Fibroblast of skin of left biceps (primary cell): ENCODE measurements at places on chromosomes 12 and 14.

DNA sequence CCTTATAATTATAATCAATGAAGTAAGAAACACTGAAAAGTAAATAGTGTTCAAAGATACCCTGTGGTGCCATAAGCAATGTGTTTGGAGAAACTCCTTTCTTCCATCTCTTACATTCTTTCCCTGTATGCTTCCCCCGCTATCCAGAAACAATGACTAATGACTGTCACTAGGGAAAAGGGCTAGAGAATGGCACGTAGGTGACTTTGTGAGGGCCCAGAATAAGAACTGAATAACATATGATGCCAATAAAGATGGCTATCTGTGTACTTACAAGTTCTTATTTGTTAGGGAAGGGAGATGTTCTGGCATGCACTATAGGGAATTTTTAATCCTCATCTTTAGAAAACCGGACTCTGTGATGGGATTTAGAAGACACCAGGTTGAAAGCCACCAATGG is 4.7 kb upstream of the KRT7 start:
- DNase-seq: no peak

DNA sequence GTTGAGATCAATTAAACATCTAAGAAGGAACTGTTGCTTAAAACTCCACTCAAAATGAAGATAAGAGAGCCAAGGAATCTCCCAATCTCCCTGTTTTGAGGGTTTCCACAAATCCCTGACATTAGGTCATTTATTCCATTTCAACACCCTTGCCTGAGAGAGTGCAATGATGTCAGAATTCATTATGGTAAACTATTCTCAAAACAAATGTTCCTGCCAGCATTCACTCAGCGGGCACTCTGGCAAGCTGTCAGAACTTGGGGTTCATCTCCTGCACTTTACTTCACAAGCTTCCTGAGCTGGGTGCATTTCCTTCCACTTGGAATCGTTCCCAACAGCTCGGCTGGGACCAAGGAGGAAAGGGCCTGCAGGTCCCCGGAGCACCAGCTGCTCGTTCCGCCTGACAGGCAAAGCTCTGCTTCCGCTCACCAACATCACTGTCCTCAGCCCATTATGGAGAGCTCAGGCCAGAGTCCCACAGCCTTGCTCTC is 117.8 kb downstream of the TTC7B start:
- peak; percentile 18 for DNase-seq

- DNase-seq: no peak
Measured at GRCh38 chr12:92505254-92506231, 197.2 kb upstream of the PLEKHG7 start.

DNA sequence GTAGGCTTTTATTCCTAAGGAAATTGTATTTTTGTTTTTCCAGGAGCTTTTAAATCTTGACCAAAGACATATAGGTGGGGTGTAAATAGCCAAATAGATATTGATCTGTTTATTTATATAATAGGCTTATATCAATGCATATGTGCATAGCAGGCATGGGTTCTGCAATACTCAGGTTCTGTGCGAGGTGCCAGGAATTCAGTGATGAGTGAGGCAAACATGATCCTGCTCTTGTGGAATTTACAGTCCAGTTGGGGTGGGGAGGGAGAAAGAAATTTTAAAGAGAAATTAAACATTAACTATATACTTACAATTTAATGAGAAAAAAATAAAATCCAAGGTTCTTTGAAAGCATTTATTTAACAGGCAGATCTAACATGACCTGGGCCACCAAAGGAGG is 160.3 kb upstream of the HIF1A start:
- no peak for DNase-seq

GRCh38 chr12:54412348-54412747 is 6.7 kb downstream of the ITGA5 start:
- no peak for DNase-seq

DNA sequence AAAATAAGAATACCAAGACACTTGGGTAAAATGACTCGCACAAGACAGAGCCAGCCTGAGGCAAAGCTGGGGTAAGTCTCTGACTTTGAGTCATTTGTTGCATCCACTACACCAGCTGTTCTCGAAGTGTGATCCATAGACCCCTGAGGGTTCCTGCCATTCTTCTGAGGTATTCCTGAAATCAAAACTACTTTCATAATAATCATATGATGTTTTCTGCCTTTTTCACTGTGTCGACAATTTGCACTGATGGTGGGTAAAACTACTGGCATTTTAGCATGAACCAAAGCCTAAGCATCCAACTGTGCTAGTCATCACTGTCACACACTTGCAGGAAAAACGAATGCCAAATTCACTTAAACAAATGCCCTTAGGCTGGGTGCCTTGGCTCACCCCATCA is 135.5 kb upstream of the FUT8 start:
- no peak for DNase-seq

DNA sequence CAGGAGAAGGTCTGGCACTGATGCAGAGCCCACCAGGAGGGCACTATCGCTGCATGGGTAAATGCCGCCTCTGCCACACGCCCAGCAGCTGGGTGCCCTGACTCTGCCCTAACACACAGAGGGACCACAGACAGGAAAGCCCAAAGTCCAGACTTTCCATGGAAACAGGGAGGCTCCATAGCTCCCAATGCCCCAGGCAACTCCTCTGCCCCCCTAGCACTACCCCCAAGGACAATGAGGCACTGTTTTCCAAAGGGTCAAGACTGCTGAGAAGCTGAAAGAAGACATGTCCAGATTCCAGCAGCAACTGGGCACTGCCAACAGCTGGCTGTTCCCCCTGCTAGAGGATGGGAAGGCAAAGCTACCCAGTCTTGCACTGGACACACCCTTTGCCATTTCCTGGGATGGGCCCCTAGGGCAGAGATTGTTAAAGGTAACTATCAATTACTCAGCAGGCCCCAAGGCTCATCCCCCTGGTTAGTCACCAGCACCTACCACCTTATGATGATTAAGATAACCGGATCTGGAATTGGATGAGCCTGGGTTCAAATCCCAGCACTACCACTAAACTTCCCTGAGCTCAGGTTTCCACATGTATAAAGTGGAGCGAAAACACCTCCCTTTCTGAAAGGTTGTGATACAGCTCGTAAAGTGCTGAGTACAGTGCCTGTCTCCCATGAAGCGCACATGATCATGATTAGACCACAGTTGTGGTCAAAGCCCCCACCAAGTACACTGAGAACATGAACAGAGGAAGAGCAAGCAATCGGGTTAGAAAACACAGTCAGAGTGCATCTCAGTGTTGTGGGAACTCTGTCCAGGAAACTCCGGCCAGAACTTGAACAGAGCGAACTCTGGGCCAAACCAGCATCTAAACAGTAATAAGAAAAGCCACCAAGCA is 3.3 kb downstream of the PXN start:
- DNase-seq: no peak

- no peak for DNase-seq
Measured at GRCh38 chr12:101767537-101767936, 28.3 kb upstream of the SYCP3 start.

GRCh38 chr14:89723930-89724627 is 230.5 kb downstream of the EFCAB11 start:
- DNase-seq: no peak

- no peak for DNase-seq
Measured at GRCh38 chr12:18782827-18783226, 44.9 kb downstream of the CAPZA3 start.

- DNase-seq: no peak
Measured at GRCh38 chr12:9776781-9777180, 16.1 kb upstream of the CD69 start.

DNA sequence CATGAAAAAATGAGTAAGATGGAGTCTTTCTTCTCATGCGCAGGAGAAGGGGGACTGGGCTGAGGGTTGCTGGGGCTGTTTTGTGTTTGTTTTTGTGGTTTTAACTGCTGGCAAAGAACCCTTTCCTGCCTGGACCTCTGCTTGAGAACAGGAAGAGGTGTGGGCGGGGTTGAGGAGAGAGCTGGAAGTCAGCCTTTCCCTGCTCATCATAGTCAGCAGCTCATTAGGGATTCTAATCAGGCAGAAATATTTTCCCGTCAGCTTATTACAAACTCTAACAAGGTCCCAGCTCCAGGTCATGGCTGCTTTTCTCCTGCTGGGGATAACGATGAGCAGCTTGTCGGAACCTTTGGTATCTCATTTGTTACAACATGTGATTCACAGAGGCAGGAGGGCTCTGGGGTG is 185.0 kb upstream of the NRXN3 start:
- DNase-seq: no peak

GRCh38 chr12:56315249-56315621 is 553 bp downstream of the CNPY2 start:
- DNase-seq: no peak

DNA sequence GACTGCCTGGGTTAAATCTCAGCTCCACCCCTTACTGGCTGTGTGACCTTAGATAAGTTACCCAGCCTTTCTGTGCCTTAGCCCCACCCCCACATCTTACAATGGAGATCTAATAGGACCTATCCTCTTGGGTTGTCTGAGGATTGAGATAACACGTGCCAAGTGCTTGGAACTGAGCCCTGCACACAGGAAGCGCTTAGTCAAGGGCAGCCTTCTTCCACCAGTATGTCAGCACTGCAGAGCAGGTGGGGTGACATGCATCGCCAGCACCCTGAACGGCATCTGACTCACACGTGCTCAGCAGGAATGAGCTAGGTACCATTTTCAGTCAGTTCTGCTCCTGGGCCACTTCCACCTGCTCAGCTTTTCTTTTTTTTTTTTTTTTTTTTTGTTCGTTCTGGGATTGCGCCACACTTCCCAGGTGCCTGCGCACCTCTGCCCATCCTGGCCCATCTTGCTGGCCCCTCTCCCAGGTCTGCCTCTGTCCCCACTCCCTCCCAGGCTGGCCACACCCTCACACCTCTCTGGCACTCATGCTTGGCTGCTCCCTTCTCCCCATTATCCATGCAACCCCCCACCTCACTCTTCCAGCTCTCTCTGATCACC is 19.6 kb downstream of the LGMN start:
- no peak for DNase-seq

DNA sequence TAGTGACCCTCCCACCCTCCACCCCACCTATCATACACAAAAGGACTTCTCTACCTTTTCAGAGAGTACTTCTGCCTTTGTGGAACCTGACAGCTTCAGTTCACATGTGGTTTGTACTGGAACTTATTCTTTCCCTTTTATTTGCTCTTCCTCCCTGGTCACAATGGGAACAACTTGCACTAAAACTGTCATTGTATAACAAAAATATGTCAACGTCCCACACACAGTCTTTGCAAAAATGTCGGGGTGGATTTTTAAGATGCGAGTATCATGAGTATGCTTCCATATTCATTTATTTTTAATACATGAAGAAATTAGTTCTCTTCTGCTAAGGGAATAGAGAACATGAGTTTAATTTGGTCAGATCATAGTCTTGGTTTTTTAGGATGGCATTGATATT is 45.6 kb upstream of the NELL2 start:
- no peak for DNase-seq

DNA sequence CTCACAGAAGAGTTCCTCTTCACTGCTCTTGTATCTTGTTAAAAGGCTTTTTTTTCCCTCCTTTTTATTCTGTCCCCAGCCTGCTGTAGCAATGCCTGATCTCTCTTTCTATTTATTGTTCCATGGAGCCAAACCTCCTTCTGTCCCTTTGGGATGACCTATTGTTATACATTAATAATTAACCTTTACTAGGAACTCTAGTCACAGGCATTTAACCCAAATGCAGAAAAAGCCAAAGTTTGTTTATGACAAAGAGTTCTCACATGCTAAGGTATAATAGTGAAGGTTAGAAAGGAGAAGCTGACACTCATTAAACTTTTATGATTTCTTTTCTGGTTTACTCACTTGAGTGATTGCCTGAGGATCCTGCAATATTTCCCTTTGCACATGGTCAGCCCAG is 535.8 kb downstream of the NRXN3 start:
- DNase-seq: no peak

GRCh38 chr12:18612971-18613370 is 124.8 kb downstream of the PLCZ1 start:
- DNase-seq: no peak

DNA sequence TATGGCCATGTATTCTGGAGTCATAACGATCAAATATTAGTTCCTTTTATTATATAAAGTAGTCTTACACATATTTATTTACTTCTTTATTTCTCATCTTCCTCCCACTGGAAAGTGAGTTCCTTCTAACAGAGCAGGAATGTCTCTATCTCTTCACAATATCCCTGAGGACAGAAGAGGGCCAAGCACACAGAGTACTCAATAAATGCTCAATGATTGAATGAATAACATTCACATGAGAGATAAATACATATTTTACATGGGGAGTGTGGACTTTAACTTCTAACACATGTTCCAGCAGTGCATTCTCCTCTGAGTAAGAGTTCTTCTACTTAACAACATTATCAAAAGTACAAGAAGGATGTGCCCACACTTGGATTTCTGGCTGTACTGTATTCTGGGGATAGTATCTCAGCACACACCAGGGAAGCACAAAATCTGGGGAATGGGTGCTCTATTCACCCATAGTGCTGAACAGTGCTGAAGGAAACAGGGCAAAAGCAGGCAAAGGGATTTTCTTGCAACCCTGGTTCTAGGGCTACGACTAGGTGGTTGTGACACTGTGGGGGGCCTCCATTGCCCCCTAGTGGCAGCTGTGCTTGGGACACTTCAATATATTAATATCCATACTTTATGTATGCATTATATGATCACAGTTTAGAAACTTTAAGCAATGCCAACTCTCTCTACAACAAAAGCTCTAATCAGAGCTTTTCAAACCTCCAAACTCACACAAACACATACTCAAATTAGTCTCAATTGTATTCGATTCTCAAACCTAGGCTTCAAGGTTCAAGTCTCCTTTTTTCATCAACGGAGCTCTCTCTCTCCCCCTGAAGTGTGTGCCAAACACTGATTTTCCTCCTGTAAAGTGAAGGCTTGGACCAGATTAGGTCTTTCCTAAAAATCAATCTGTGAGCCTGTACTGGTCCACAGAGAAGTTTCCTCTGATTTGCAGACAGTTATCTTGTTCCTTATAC is 115.5 kb downstream of the SLC2A13 start:
- peak; percentile 9 for DNase-seq

- no peak for DNase-seq
Measured at GRCh38 chr14:68713782-68714181, 79.1 kb downstream of the ZFP36L1 start.

DNA sequence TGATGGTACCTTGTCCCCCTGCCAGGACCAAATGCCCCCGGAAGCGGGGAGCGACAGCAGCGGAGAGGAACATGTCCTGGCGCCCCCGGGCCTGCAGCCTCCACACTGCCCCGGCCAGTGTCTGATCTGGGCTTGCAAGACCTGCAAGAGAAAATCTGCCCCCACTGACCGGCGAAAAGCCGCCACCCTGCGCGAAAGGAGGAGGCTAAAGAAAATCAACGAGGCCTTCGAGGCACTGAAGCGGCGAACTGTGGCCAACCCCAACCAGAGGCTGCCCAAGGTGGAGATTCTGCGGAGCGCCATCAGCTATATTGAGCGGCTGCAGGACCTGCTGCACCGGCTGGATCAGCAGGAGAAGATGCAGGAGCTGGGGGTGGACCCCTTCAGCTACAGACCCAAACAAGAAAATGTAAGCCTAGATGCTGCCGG is 410 bp downstream of the MYF6 start:
- no peak for DNase-seq

- no peak for DNase-seq
Measured at GRCh38 chr14:101066826-101067510, 163.4 kb upstream of the RTL1 start.

DNA sequence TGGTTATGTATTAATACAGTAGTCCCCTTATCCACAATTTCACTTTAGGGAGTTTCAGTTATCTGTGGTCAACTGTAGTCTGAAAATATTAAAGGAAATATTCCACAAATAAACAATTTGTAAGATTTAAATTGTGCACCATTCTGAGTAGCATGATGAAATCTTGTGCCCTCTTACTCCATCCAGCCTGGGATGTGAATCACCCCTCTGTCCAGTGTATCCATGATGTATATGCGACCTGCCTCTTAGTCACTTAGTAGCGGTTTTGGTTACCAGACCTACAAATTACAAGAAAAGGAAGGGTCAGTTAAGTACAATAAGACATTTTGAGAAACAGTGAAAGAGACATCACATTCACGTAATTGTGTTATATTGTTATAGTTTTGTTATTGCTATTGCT is 39.9 kb upstream of the MDGA2 start:
- DNase-seq: no peak
